ENCODE measurements at places on chromosomes 5 and 9.

DNA sequence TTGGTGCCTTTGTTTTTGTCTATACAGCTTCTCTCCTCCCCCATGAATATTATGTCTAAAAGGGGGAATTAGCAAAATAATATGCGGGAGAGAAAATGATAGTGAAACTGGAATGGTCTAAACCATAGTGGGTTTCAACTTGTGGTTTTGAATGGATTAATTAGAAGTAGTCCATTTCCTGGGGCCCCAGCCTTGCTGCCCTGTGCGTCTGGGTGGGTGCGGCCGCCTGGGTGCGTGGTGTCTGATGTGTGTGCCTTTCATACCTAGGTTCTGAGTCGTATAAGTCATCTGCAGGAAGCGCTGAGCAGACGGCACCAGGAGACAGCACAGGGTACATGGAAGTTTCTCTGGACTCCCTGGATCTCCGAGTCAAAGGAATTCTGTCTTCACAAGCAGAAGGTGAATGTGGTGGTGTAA, 120.0 kb upstream of the CACNA1B start:
- DNase-seq: peak; percentile 76

- DNase-seq: no peak
These were observed 118.0 kb upstream of the FSTL4 start for GRCh38 chr5:133730346-133730745.

GRCh38 chr9:935348-935965, 41.0 kb upstream of the DMRT3 start:
- DNase-seq: peak; percentile 85

- DNase-seq: peak; percentile 94
These were observed 105.5 kb upstream of the TSLP start for GRCh38 chr5:110965773-110966581.

- no peak for DNase-seq
These were observed 110.6 kb downstream of the MVB12B start for GRCh38 chr9:126437268-126437666.

DNA sequence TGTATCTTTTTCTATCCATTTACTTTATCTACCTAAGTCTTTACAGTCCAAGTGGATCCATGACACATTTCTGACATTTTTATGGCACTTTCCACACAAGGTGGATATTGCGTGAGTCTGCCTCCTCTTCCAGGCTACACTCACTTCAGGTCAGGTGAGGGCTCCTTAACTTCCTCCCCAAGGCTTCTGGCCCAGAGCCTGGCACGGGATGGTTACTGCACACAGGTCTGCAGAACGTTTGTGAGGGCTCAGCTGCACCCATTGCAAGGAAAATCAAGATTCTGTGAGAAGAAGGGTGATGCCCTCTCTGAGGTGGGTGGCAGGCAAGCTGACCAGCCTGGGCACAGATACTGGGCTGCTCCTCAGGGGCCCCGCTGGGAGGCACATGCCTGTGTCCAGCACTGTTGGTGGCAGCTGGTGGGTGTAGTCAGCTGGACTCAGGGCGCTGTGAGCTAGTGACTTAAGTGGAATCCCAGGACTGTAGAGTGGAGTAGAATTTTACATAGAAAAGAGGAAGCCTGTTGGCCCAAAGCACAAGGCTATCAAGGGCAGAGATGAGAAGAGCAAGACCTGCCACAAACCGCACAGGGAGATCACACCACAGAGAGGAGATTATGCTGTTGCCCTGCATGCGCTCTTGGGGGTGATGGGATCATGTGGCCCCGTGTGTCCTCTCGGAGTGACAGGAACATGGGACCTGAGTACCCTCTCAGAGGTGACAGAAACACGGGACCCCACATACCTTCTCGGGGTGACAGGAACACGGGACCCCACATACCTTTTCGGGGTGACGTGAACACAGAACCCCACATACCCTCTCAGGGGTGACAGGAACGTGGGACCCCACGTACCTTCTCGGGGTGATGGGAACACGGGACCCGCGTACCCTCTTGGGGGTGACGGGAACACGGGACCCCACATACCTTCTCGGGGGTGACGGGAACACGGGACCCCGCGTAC, 21.3 kb downstream of the AHRR start:
- no peak for DNase-seq

DNA sequence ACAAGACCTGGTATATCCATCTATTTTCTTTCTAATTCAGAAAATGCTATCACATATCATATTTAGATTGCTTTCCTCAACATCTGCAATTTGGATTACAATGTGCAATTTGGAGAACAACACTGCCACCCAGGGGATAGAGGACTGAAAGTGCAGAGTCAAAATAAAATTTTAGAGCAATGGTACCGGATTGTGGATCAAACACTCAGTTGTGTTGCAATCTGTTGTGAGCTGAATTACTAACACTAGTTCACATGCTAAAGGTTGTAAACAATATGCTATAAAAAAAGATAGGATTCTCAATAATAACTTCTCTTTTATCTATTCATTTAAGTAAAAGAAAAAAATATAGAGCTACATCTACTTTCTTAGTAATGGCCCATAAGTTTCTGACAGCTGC, 11.9 kb upstream of the SRFBP1 start:
- peak; percentile 58 for DNase-seq

GRCh38 chr5:66015196-66015960, 89.0 kb downstream of the ERBIN start:
- no peak for DNase-seq

DNA sequence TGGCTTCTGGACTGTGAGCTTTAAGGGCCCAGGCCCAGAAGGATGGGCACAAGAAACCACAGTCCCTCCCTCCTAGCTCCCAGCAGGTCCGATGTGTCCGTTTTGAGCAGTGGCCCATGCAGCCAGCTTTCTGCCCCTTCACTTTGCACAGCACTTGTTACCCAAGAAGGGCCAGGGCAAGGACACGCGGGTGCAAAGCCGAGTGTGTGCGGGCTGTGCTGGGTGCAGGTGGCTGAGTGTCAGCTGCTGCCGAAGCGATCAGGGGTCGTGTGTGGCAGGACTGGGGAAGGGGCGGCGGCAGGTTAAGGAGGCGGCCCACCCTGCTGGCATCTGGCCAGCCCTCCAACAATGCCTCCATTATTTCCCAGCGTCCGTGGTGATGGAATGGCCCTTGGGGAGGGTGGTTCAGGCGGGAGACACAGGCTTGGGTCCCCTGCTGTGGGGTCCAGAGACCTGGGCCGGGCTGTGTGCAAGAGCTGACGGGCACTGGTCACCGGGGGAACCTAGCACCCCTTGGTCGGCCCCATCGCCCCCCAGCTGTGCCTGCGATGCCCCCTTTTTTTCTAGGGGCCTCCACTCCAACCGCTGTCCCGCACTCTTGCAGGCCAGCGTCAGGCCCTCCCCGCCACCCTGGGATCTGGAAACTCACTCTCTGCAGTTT, 653 bp downstream of the LHX3 start:
- DNase-seq: no peak

- no peak for DNase-seq
These were observed 5.8 kb downstream of the CCDC187 start for GRCh38 chr9:136297766-136298735.

DNA sequence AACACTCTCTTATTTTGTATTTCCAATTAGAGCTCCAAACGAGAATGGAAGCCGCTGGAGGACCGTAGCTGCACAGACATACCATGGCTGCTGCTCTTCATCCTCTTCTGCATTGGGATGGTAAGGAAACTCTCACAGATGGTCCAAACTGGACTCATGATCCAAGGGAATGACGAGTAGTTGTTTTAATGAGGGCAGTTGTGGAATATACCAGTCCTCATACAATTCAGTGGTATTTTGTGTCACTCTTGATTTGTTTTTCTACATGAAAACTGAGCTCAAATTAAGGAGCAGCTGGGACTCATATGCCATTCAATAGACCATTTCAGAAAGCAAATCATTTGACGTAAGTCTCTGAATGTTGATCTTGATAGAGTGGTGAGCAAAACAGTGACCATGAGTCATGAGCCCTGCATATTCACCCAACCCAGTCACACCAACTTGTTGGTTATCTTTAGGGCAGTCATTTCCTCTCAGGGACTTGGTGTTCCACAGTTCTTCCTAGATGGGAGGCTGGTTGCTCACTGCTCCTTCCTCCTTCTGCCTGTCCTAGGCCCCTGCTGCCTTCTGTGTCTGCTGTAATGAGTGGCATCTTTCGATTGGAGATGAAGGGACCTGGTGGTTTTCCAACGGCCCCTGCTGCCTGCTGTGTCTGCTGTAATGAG, 54.9 kb downstream of the SLC44A1 start:
- peak; percentile 98 for DNase-seq

- peak; percentile 68 for DNase-seq
These were observed 126.7 kb downstream of the SLC25A46 start for GRCh38 chr5:110865400-110866094.

DNA sequence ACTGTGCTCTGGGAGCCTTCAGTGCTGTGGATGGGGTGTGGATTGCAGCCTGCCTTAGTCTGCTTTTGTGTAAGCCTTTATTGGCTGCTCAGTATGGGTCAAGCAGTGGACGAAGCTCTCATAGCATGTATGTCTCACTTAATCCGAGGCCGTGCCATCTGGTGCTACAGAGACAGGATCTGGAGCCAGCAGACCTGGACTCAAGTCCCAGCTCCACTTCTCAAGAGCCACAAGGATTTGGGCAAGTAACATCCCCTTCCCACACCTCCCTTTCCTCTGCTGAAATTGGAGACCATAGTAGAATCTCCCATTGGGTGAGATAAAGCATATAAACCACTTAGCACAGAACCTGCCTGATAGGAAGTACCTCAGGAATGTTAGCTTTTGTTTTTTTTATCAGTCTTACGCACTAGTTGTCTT, 23.4 kb upstream of the LECT2 start:
- DNase-seq: no peak

GRCh38 chr9:37547328-37547878, 28.8 kb downstream of the FBXO10 start:
- no peak for DNase-seq

- DNase-seq: peak; percentile 97
These were observed 148.8 kb upstream of the TNPO1 start for GRCh38 chr5:72667708-72668107.

GRCh38 chr5:10537624-10538023, 26.2 kb upstream of the ANKRD33B start:
- no peak for DNase-seq

- no peak for DNase-seq
These were observed 42.8 kb downstream of the SETX start for GRCh38 chr9:132311978-132312377.

GRCh38 chr9:108956631-108957026, 22.4 kb downstream of the ABITRAM start:
- DNase-seq: no peak
